Neural progenitor cell (in vitro differentiated cells): ENCODE measurements at places on chromosomes 5 and 9.

GRCh38 chr9:36738318-36738976 is 165.8 kb downstream of the MELK start:
- DNase-seq, result no peak

GRCh38 chr9:37442556-37442955 is 20.1 kb downstream of the GRHPR start:
- no peak for DNase-seq

GRCh38 chr9:93595461-93595860 is 19.1 kb downstream of the PHF2 start:
- DNase-seq, result no peak

DNA sequence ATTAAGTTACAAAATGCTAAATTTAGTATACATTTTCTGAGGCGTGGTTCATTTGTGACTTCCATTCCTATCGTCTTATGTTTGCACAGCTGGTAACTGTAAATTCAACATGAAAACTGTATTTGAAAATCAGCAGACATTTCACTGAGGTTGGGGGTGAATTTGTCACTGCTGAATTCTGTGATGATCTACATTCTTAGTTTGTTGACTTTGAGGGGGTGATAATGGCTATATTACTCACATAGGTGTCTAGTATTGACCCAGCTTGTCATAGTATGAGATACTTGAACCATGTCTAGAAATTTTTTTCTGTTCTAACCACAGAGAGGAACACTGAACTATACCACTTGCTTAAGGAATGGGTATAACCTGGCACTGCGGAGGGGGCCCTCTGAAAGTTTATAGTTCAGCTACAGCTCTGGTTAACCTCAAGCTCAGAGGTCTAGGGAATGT is 313.3 kb downstream of the PIK3R1 start:
- no peak for DNase-seq

- no peak for DNase-seq
Measured at GRCh38 chr9:126532019-126532462, 81.7 kb upstream of the LMX1B start.
